ENCODE measurements at places on chromosomes 4 and X. TPM values are rescaled to one million over a fixed set of nuclear protein-coding genes. Genes with fewer than 3 reads are reported as not detected.
A peak's percentile ranks its signal among the peaks of the same experiment; 100 is the strongest.

- peak; percentile 43 for DNase-seq
- H3K4me1 ChIP-seq, result no peaks in the 10 kb centered on the region
- no peaks in the 10 kb centered on the region for H3K36me3 ChIP-seq
- no peak overlapping the region for H3K27ac ChIP-seq
Observed at GRCh38 chr4:129641179-129641578, 545.2 kb downstream of the C4orf33 start.

GRCh38 chr4:116501954-116502353, 583.4 kb downstream of the TRAM1L1 start:
- no peaks in the 10 kb centered on the region for H3K4me1 ChIP-seq

- H3K4me1 ChIP-seq, result no peaks in the 10 kb centered on the region
- H3K4me3 ChIP-seq, result no peak overlapping the region
- no peaks in the 10 kb centered on the region for H3K36me3 ChIP-seq
- no peaks in the 10 kb centered on the region for H3K27me3 ChIP-seq
- no peak for DNase-seq
Observed at GRCh38 chr4:181860157-181860556, 383.0 kb upstream of the TENM3 start.

GRCh38 chrX:110851780-110852179, 56.2 kb upstream of the CHRDL1 start:
- H3K27ac ChIP-seq, result no peak overlapping the region
- DNase-seq, result no peak
- H3K36me3 ChIP-seq, result no peaks in the 10 kb centered on the region
- H3K4me1 ChIP-seq, result peaks cover 5% of the 10 kb centered on the region

Gene PNMA5
- total RNA-seq, result not detected

DNA sequence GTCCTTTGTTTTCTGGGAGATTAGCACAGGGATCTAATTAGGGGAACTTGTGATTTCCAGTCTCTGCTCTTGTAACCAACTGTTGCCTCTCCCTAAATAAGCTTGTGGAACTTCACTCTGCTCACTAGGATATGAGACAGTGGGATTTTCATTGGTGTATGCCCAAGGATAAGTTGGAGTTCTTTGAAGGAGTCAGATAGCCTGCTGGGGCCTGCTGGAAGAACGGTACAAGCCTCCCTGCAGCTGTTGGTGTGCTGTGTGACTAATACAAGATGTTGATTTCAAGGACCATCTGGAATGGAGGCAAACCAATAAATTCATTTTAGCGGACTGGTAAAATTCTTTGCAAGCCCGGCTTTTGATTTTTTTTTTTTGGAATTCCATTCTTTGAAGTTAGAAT, 167.0 kb downstream of the AASDH start:
- no peak overlapping the region for H3K4me3 ChIP-seq
- no peak for DNase-seq
- H3K27ac ChIP-seq, result no peak overlapping the region
- no peaks in the 10 kb centered on the region for H3K4me1 ChIP-seq
- H3K27me3 ChIP-seq, result peaks cover 14% of the 10 kb centered on the region
- no peaks in the 10 kb centered on the region for H3K36me3 ChIP-seq

DNA sequence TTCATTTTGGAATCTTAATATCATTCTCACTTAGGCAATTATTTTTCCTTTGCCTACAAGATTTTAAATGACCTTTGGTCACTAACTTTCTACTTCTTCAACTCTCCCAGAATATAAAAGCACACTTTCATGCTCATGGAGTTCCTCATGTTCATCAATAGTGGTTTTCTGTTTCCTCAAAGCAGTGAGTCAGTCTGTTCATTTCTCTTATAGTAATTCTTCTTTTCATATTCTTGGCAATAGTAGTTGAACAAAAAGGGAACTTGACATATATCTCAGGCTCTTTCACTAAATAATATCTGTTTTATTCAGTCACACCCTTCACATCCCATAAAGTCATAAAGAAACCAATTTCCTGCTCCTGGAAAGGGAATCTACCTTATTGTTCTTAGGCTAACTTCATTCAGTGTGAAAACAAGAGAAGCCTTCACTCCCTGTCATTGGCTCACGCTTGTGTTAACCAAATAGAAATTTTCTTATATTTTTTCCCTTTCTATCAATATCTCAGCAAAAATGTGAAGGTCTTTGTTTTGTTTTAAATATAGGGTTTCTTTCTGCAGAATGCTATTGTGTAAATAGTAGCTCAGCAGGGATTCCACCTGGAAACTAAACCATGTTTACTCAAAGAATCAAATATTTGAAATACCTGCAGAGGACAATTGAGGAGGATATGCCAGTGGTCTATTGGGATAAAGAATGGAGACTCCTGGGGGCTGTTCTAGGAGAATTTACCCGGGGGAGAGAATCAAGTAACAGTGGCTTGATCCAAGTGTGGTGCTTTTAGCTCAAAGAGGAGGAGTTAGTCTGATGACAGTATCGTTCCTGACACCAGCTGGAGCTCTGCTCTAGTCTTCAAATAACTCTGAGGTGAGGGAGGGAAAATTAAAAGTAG, 13.4 kb upstream of the TNIP3 start:
- H3K27me3 ChIP-seq, result no peaks in the 10 kb centered on the region
- no peak overlapping the region for H3K27ac ChIP-seq
- H3K4me1 ChIP-seq, result peaks cover 43% of the 10 kb centered on the region

Gene ITM2A
- 160 TPM for total RNA-seq

- peaks cover 9% of the 10 kb centered on the region for H3K36me3 ChIP-seq
- H3K27ac ChIP-seq, result no peak overlapping the region
- H3K4me3 ChIP-seq, result no peak overlapping the region
- no peak for DNase-seq
Observed at GRCh38 chr4:11467931-11468330, 39.2 kb upstream of the HS3ST1 start.

Gene SSX2
- total RNA-seq, result not detected

- no peak for DNase-seq
- no peak overlapping the region for H3K27ac ChIP-seq
- H3K36me3 ChIP-seq, result no peaks in the 10 kb centered on the region
- H3K4me1 ChIP-seq, result no peaks in the 10 kb centered on the region
Observed at GRCh38 chr4:14621731-14622463, 380.4 kb upstream of the CPEB2 start.

Gene TMEM35A
- total RNA-seq, result not detected

Gene SLC10A4
- not detected for total RNA-seq

Gene GYG2
- total RNA-seq, result not detected

GRCh38 chrX:111687305-111687704, 6.3 kb downstream of the ALG13 start:
- H3K27ac ChIP-seq, result no peak overlapping the region
- no peak for DNase-seq
- no peak overlapping the region for H3K4me3 ChIP-seq
- H3K27me3 ChIP-seq, result no peaks in the 10 kb centered on the region
- H3K36me3 ChIP-seq, result peaks cover 38% of the 10 kb centered on the region

DNA sequence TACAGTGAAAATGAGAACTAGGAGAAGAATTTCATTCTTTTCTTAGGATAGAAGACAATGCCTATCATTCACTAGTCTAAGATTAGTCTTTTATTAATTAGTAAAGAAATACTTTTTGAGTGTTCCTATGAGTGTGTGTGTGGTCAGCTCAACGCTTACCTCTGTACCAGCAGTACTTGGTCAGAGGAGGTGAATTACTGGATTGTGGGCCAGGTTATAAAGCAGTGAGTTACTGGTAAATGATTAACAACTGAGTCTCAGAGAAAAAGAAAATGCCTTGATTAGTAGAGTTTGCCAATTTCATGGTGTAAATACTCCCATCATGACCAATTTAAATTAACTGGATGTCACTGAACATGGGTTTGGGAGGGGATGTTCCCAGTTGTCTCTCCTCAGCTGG, 444.6 kb downstream of the STIM2 start:
- H3K4me1 ChIP-seq, result no peaks in the 10 kb centered on the region
- H3K27ac ChIP-seq, result no peak overlapping the region
- no peak for DNase-seq
- no peak overlapping the region for H3K4me3 ChIP-seq
- no peaks in the 10 kb centered on the region for H3K27me3 ChIP-seq

GRCh38 chr4:173247321-173247720, 78.7 kb downstream of the GALNT7 start:
- peaks cover 1% of the 10 kb centered on the region for H3K36me3 ChIP-seq
- DNase-seq, result no peak
- peaks cover 11% of the 10 kb centered on the region for H3K4me1 ChIP-seq
- no peak overlapping the region for H3K4me3 ChIP-seq

Gene STATH
- not detected for total RNA-seq

DNA sequence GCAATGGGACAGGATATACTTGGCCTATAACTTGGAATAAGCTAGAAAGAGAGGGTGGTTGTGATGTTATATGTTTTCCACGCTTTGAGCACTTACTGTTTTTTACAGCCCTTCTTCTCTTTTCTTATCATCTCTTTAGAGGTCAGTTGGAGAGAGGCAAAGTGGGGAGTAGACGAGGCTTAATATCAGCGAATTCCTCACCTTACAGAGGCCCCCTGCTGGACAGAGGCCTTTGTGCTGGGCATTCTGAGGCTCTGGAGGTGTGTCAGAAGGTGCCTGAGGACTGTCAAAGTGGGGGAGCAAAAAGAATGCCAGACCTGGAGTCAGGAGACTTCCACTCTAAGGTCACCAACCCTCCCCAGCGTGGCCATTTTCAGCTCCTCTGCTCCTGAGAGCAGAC, 42.5 kb downstream of the MAMLD1 start:
- no peaks in the 10 kb centered on the region for H3K27me3 ChIP-seq
- H3K4me3 ChIP-seq, result no peak overlapping the region
- no peak for DNase-seq

GRCh38 chrX:100928660-100929613, at the start of gene XKRX:
Gene XKRX, minus strand, starts transcription at chrX:100928917. Its CDS starts 613 bp downstream, at chrX:100928304.
- H3K36me3 ChIP-seq, result peaks cover 6% of the 10 kb centered on the region
- H3K4me1 ChIP-seq, result peaks cover 22% of the 10 kb centered on the region
- peak; percentile 56 for DNase-seq
- H3K27ac ChIP-seq, result no peak within 1 kb of the TSS
- H3K27me3 ChIP-seq, result peaks cover 4% of the 10 kb centered on the region

Gene ASB9
- total RNA-seq, result 0.82 TPM

DNA sequence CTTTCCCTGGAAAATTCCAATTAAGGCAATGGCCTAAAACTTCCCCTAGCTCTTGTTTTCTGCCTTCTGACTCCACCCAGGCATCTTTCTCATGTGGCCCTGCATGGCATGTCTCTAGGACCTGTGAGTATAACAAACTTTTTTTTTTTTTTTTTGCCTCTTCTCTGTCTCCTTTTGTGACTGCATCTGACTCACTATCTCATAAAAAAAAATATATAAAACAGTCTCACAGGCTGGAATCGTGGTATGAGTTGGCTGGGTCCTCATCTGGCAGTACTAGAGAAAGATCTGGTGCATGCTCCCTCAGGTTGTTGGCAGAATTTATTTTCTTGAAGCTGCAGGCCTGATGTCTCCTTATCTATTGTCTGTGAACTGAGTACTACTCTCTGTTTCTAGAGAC, 313.9 kb downstream of the TECRL start:
- H3K27me3 ChIP-seq, result no peaks in the 10 kb centered on the region
- no peaks in the 10 kb centered on the region for H3K4me1 ChIP-seq
- H3K36me3 ChIP-seq, result no peaks in the 10 kb centered on the region

- H3K27me3 ChIP-seq, result no peaks in the 10 kb centered on the region
- no peak overlapping the region for H3K4me3 ChIP-seq
- H3K36me3 ChIP-seq, result no peaks in the 10 kb centered on the region
- H3K4me1 ChIP-seq, result peaks cover 5% of the 10 kb centered on the region
Observed at GRCh38 chrX:150766351-150767044, 73.3 kb downstream of the MTMR1 start.

- H3K36me3 ChIP-seq, result no peaks in the 10 kb centered on the region
- no peak overlapping the region for H3K4me3 ChIP-seq
- no peak for DNase-seq
- H3K27ac ChIP-seq, result no peak overlapping the region
- peaks cover 2% of the 10 kb centered on the region for H3K4me1 ChIP-seq
Observed at GRCh38 chrX:131938749-131939148, 84.4 kb upstream of the STK26 start.

Gene TMPRSS11F
- not detected for total RNA-seq

GRCh38 chrX:15241301-15241700, 28.6 kb downstream of the ASB9 start:
- H3K36me3 ChIP-seq, result no peaks in the 10 kb centered on the region
- DNase-seq, result no peak
- no peak overlapping the region for H3K27ac ChIP-seq
- H3K4me3 ChIP-seq, result no peak overlapping the region

DNA sequence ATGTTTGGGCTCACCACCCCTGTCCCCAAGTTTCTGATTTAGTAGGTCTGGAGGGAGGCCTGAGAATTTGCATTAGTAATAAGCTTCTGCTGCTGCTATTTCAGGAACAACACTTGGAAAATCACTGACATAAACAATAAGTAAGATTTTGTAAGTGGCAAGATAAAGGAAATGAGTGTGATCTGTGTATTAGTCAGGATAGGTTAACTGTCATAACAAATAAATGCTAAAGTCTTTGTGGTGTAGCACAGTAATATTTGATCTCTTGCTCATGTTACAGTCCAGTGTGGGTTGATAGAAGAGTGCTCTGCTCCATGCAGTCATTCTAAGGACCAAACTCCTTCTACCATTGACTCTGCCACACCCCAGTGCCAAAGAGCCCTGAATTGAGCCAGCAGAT, 67.0 kb downstream of the NHS start:
- H3K4me3 ChIP-seq, result no peak overlapping the region
- H3K27me3 ChIP-seq, result no peaks in the 10 kb centered on the region
- H3K4me1 ChIP-seq, result no peaks in the 10 kb centered on the region
- H3K36me3 ChIP-seq, result no peaks in the 10 kb centered on the region
- DNase-seq, result no peak

DNA sequence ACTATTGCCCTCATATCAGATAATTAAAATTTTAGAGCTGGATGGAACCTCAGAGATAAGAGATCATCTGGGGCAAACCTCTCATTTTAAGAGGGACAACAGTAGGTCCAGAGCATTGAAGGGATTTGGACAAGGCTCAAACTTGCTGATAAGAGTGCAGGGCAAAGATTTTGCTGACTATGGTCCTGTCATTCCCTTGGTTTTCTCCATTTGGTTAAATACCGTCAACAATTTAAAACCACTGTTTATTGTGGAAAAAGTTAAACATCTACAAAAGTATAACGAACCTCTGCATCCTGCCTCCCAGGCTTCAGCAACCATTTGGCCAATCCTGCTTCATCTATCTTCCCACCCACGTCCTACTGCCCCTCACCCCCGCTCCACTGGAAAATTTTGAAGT, 10.7 kb upstream of the KIT start:
- H3K4me1 ChIP-seq, result no peaks in the 10 kb centered on the region
- no peak overlapping the region for H3K4me3 ChIP-seq
- H3K27me3 ChIP-seq, result no peaks in the 10 kb centered on the region
- DNase-seq, result no peak
- H3K27ac ChIP-seq, result no peak overlapping the region
- no peaks in the 10 kb centered on the region for H3K36me3 ChIP-seq
